Caco-2 (cell line): ENCODE measurements at places on chromosomes 7 and 10. TPM values are rescaled to one million over a fixed set of nuclear protein-coding genes. Genes with fewer than 3 reads are reported as not detected.

Gene POMZP3
- total RNA-seq = 16.5 and 23.8 TPM in 2 replicates

Gene UCN3
- total RNA-seq = not detected in 2 replicates

Gene CRYGN
- not detected in 2 replicates for total RNA-seq

GRCh38 chr7:41437257-41438196, 265.4 kb downstream of the INHBA start:
- DNase-seq = no peak
- no peaks in the 10 kb centered on the region for H3K36me3 ChIP-seq
- no peak overlapping the region for H3K4me3 ChIP-seq
- no peaks in the 10 kb centered on the region for H3K4me1 ChIP-seq
- no peak overlapping the region for H3K27ac ChIP-seq
- no peaks in the 10 kb centered on the region for H3K27me3 ChIP-seq

DNA sequence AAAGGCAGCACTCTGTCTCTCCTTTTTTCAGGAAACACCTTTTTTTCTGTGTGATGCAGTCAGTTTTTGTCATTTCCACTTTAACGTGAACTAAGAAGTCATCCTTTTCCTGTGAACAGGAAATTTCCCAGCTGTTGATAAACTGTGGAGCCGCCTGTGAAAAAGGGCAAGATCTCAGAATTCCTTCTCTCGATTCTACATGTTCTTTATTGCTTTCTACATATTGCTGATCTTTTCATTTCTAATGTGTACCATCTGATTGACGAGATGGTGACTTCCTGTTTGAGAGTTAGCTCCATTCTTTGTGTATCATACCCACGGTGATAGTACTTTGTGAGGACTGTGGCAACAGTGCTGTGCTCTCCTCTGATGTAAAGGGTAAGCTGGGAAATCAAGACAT, 50.4 kb downstream of the ADD3 start:
- H3K4me1 ChIP-seq = peaks cover 5% of the 10 kb centered on the region; the same call in 1 of the 2 replicates
- H3K27ac ChIP-seq = no peak overlapping the region
- no peak for DNase-seq
- no peaks in the 10 kb centered on the region for H3K27me3 ChIP-seq
- no peaks in the 10 kb centered on the region for H3K36me3 ChIP-seq

GRCh38 chr7:125675640-125676039, 746.0 kb upstream of the POT1 start:
- no peak overlapping the region for H3K4me3 ChIP-seq
- H3K36me3 ChIP-seq = no peaks in the 10 kb centered on the region
- no peaks in the 10 kb centered on the region for H3K4me1 ChIP-seq
- H3K27me3 ChIP-seq = no peaks in the 10 kb centered on the region
- DNase-seq = no peak
- H3K27ac ChIP-seq = no peak overlapping the region

- no peak overlapping the region for H3K4me3 ChIP-seq
- H3K27me3 ChIP-seq = no peaks in the 10 kb centered on the region
- H3K36me3 ChIP-seq = no peaks in the 10 kb centered on the region
- no peak overlapping the region for H3K27ac ChIP-seq
These were observed 210.1 kb downstream of the JCAD start for GRCh38 chr10:29849126-29849833.

- no peaks in the 10 kb centered on the region for H3K4me1 ChIP-seq
- no peak overlapping the region for H3K27ac ChIP-seq
- H3K27me3 ChIP-seq = no peaks in the 10 kb centered on the region
- H3K36me3 ChIP-seq = no peaks in the 10 kb centered on the region; the same call in 1 of the 2 replicates
- no peak for DNase-seq
These were observed 683.9 kb downstream of the PARD3 start for GRCh38 chr10:34131152-34131551.

DNA sequence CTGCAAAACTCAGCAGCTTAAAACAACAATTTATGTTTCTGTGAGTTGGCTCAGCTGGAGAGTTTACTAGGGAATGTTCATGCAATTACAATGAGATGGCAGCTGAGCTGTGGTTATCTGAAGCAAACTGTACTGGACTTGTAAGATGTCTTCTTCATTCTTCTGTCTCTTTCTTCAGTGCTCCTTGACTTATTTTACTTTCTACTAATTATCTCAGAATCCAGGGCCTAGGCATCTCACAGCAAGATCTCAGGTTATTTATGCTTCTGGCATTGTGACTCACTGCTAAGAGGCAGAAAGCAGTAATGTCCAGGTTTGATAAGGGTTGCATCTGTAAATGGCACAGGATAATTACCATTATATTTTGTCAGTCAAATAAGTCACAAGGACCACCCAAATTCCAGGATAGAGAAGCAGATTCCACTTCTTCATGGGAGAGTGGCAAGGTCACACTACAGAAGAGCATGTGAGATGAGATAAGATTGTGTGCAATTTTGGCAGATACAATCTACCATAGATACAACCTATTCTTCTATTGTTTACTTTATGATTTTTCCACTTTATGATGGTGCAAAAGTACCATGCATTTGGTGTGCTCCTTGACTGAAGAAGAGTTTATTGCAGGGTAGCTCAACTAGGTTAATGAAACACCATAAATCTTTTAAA, 16.8 kb downstream of the VIM start:
- no peaks in the 10 kb centered on the region for H3K27me3 ChIP-seq
- no peak for DNase-seq
- no peaks in the 10 kb centered on the region for H3K4me1 ChIP-seq
- no peak overlapping the region for H3K4me3 ChIP-seq
- H3K27ac ChIP-seq = no peak overlapping the region
- no peaks in the 10 kb centered on the region for H3K36me3 ChIP-seq

- peaks cover 51% of the 10 kb centered on the region for H3K4me1 ChIP-seq
- H3K27ac ChIP-seq = peak overlapping the region; percentile 89
- peak; percentile 84 for DNase-seq
- H3K4me3 ChIP-seq = peak overlapping the region; percentile 95
- no peaks in the 10 kb centered on the region for H3K27me3 ChIP-seq
These were observed 846 bp upstream of the ZNF775 start for GRCh38 chr7:150378115-150378852.

DNA sequence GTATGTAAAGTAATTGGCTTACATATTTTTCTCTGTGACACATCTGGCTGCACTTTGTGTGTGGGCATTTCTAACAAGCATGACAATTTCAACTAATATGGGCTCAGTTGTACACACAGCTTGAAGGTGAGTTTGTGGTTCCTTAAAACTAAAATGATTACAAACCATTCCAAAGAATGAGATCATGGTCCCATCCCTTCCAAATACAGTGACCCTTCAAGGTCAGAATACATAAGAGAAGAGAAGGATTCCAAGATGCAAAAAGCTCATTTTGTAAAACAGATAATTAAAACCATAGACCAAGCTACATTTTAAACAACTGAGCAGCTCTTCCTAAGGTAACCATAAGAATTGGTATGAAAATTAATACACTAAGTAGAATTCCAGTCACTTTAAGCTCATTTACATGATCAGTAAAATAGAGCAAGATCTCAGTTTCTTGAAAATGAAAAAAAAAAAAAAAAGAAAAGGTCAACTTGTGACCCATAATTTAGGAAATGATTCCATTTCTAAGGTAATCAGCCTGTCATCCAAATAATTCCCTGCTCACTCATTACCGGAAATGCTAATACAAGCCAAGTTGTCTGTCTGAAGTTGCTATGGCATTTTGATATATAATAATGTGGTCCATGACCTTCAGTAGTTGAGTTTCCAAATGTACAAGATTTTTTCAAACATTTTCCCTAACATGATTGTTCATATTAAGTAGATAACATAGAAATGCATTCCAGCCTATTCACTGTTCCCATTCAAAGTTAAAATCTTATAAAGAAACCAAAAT, 688.5 kb downstream of the PARD3 start:
- no peaks in the 10 kb centered on the region; the same call in 1 of the 2 replicates for H3K36me3 ChIP-seq
- H3K4me1 ChIP-seq = peaks cover 34% of the 10 kb centered on the region
- no peaks in the 10 kb centered on the region for H3K27me3 ChIP-seq
- no peak for DNase-seq
- H3K27ac ChIP-seq = no peak overlapping the region

DNA sequence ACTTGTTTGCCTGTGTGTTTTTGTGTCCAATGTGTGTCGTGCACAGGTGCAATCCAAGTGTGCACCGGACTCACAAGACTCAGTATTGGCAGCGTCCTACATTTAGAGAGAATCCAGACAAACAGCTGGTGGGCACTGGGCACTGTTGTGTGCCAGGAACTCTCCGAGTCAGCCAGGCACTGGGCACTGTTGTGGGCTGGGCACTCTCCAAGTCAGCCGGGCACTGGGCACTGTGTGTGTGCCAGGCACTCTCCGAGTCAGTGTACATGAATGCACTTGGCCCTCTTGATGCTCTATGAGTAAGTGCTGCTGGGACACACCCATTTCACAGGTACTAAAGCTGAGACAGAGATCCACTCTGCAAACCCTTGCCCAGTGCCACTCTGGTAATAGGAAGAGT, 303.5 kb downstream of the PTPRN2 start:
- no peaks in the 10 kb centered on the region for H3K27me3 ChIP-seq
- H3K27ac ChIP-seq = no peak overlapping the region
- H3K4me1 ChIP-seq = no peaks in the 10 kb centered on the region
- H3K36me3 ChIP-seq = no peaks in the 10 kb centered on the region

GRCh38 chr7:106757846-106758245, 96.9 kb upstream of the CCDC71L start:
- no peak overlapping the region for H3K27ac ChIP-seq
- H3K4me3 ChIP-seq = no peak overlapping the region
- H3K36me3 ChIP-seq = no peaks in the 10 kb centered on the region
- H3K27me3 ChIP-seq = no peaks in the 10 kb centered on the region

GRCh38 chr7:19119870-19120486, 2.5 kb upstream of the TWIST1 start:
- H3K4me3 ChIP-seq = no peak overlapping the region
- no peak overlapping the region for H3K27ac ChIP-seq
- no peaks in the 10 kb centered on the region; the same call in 1 of the 2 replicates for H3K4me1 ChIP-seq
- DNase-seq = no peak
- H3K36me3 ChIP-seq = no peaks in the 10 kb centered on the region

- H3K27me3 ChIP-seq = no peaks in the 10 kb centered on the region
- DNase-seq = no peak
- no peak overlapping the region for H3K4me3 ChIP-seq
- no peaks in the 10 kb centered on the region for H3K36me3 ChIP-seq
- H3K27ac ChIP-seq = no peak overlapping the region
These were observed 291.8 kb downstream of the AHR start for GRCh38 chr7:17590221-17590620.

DNA sequence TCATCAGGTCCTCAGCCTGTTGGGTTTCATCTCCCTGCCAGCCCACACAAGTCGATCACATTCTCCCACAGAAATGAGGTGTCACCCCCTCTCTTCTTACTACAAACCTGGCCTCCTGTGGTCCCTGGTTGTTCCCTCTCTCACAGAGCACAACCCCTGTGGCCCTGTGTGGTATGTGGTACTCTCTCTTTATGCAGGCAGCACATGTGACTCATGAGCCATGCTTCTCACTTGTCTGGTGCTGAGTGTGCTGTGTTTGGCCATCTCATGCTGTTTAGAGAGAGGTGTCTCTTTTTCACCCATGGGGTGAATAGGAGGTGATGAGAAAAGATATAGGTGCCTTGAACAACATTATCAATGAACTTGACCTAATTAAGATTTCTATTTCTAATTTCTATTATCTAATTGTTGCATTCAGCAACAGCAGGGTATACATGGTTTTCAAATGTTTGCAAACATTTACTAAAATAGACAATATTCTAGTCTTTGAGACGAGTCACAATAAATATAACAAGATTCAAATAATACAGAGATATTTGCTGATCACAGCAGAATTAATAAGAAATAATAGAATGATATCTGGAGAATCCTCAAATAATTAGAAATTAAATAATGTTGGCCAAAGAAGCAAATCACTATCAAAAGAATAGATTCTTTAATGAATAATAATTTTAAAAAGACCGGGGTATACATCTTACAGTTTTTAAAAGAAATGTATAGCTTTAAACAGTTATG, 633.8 kb upstream of the IGFBP3 start:
- H3K4me3 ChIP-seq = no peak overlapping the region
- no peak overlapping the region for H3K27ac ChIP-seq
- peaks cover 33% of the 10 kb centered on the region for H3K4me1 ChIP-seq

GRCh38 chr10:72243822-72244437, 27.9 kb upstream of the ASCC1 start:
- H3K27ac ChIP-seq = peak overlapping the region; percentile 61
- H3K27me3 ChIP-seq = no peaks in the 10 kb centered on the region
- no peaks in the 10 kb centered on the region for H3K36me3 ChIP-seq
- H3K4me1 ChIP-seq = peaks cover 26% of the 10 kb centered on the region
- DNase-seq = no peak

DNA sequence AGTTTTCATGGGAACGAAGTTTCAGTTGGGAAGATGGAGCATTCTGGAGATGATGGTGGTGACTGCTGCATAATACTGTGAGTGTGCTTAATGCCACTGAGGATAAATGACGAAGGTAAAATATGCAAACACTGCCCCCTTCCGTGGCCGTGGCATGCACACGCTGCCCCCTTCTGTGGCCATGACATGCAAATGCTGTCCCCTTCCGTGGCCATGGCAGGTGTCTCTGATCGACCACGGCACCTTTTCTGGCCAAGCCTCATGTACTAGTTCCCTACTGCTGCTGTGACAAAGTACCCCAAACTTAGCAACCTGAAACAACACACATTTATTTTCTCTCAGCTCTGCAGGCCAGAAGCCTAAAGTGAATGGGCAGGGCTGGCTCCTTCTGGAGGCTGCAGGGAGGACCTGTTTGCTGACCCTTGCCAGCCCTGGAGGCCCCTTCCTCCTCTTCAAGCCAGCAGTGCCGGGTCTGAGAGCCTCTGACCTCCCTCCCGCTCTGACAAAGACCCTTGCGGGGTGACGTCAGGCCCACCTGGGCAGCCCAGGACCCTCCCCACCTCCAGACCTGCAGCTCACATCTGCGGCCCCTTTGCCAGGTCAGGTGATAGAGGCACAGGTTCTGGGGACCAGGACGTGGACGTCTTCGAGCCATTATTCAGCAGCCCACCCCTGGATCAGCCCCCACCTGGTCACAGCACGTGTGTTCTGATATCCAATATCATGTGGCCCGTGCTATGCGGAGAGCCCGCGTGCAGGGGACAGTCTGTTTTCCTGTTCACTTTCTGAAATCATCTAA, 82.0 kb downstream of the MICALL2 start:
- H3K4me1 ChIP-seq = no peaks in the 10 kb centered on the region
- DNase-seq = no peak
- no peaks in the 10 kb centered on the region for H3K36me3 ChIP-seq
- no peaks in the 10 kb centered on the region; the same call in 1 of the 2 replicates for H3K27me3 ChIP-seq
- no peak overlapping the region for H3K4me3 ChIP-seq
- H3K27ac ChIP-seq = no peak overlapping the region

GRCh38 chr7:7266257-7266881, 84.0 kb downstream of the C1GALT1 start:
- H3K27me3 ChIP-seq = no peaks in the 10 kb centered on the region; the same call in 1 of the 2 replicates
- peak overlapping the region; percentile 97 for H3K27ac ChIP-seq
- H3K36me3 ChIP-seq = no peaks in the 10 kb centered on the region
- peak; percentile 81 for DNase-seq

GRCh38 chr7:70390251-70390650, 741.7 kb upstream of the GALNT17 start:
- no peaks in the 10 kb centered on the region for H3K36me3 ChIP-seq
- H3K4me1 ChIP-seq = no peaks in the 10 kb centered on the region
- DNase-seq = no peak
- H3K27ac ChIP-seq = no peak overlapping the region
- no peak overlapping the region for H3K4me3 ChIP-seq
- no peaks in the 10 kb centered on the region for H3K27me3 ChIP-seq

GRCh38 chr7:97004247-97005182, 838 bp upstream of the DLX6 start:
- H3K4me1 ChIP-seq = peaks cover 6% of the 10 kb centered on the region; the same call in 1 of the 2 replicates
- no peak overlapping the region for H3K27ac ChIP-seq
- no peak for DNase-seq
- peak overlapping the region; percentile 80 for H3K4me3 ChIP-seq
- H3K36me3 ChIP-seq = no peaks in the 10 kb centered on the region
- H3K27me3 ChIP-seq = no peaks in the 10 kb centered on the region
